D341Med (cell line): ENCODE measurements at places on chromosomes 7 and 10.

DNA sequence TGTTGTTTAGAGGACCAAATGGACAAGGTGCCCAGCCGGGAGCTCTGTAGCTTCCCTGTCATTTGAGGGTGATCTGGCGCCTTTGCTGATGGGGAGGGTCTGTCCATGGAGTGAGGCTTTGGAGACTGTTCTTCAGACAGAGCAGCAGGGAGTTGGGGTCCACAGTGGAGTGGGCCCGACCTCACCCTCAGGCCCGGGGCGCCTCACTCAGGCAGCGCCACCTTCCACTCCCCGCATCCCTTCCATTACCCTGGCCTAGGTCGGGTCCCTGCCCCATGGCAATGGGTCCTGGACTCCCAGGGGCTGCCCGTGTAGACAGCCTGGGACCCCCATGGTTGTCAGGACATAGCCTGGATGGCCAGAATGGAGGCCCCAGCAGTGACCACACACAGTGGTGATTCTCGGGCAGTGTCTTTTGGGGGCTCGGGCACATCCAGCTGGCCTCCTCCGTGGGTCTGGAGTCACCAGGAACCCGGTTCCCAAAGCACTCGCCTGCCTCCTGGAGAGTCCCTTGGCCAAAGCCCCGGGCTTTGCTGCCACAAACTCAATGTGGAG, 38.5 kb downstream of the TCERG1L start:
- no peak for DNase-seq

GRCh38 chr7:42403831-42404230, 166.8 kb upstream of the GLI3 start:
- no peak for DNase-seq

GRCh38 chr7:28745351-28745750, 212.8 kb downstream of the TRIL start:
- no peak for DNase-seq

DNA sequence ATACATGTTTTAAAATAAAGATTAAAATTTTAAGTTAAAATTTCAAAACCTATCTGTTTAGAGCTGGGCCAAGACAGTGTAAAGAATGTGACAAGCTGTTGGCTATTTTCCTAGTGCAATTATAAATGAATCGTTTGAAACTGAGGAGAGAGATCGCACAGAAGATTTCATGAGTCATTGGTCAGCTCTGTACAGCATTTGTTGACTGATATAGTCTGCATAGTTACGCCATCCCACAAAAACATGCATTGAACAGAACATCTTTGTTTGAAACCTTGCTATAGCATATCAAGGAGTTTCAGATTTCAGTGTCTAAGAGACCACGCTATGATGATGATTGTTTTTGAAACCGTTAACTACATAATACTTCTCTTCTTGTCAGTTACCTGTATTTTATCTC, 1.3 kb upstream of the C10orf67 start:
- no peak for DNase-seq
